HCEC 1CT (cell line): ENCODE measurements at places on chromosomes 4 and X.

- DNase-seq, result no peak
Measured at GRCh38 chr4:1793940-1794808, 1.1 kb downstream of the FGFR3 start.

- DNase-seq, result no peak
Measured at GRCh38 chr4:87953826-87954225, 21.7 kb upstream of the SPP1 start.

- DNase-seq, result no peak
Measured at GRCh38 chr4:140806163-140806562, 50.0 kb upstream of the TBC1D9 start.

DNA sequence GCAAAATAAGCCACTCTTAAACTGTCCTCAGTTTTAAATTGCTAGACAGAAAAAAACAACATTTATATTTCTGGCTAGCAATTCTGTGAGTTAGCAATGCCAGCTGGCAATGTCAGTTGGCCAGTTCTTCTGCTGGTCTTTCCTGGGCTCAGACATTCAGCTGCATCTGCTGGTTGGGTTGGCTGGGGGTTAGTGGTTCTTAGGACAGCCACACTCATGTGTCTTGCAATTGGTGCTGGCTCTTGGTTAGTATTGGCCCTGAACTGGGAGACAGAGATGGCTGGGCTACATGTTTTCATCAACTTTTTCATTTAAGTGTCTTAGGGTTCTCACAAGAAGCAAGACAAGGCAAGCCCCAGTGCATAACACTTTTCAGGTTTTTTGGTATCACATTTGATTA is 48.0 kb upstream of the PDLIM5 start:
- DNase-seq, result no peak

GRCh38 chrX:44484607-44485146 is 58.0 kb downstream of the FUNDC1 start:
- DNase-seq, result no peak

GRCh38 chr4:101252721-101253120 is 94.6 kb downstream of the PPP3CA start:
- no peak for DNase-seq

DNA sequence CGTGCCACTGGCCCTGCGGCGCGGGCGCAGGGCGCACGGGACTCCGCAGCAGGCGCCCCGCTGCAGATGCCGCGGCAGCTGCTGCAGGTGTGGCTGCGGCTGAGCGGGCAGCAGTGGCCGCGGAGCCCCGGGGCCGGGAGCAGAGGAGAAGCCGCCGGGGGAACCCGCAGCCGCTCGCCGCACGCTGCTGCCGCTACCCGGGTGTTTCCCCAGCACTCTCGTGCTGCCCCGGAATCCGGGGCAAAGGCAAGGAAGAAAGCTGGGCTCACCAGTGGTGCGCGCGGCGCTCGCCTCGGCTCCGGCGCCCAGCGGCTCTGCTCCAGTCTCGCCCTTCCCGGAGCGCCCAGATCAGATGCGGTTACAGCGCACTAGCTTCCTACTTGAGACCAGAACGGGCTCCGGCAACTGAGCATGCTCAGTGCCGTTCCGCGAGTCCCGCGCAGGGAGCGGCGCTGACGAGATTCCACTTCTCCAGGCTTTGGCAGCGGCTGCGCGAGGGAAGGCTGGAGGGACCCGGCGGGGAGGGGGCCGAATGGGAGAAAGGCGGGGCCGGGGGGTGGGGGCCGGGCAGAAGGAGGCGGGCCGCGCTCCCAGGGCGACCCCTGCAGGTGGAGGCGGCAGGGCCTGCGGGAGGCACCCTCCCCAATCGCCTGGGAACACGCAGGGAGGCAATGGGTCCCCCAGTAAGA is at the start of gene APBB2:
TSS of gene APBB2 (minus strand) at position 407 of the 689 bp plus-strand sequence. CDS start 181,288 bp downstream, outside the sequence.
- DNase-seq, result peak; percentile 89

DNA sequence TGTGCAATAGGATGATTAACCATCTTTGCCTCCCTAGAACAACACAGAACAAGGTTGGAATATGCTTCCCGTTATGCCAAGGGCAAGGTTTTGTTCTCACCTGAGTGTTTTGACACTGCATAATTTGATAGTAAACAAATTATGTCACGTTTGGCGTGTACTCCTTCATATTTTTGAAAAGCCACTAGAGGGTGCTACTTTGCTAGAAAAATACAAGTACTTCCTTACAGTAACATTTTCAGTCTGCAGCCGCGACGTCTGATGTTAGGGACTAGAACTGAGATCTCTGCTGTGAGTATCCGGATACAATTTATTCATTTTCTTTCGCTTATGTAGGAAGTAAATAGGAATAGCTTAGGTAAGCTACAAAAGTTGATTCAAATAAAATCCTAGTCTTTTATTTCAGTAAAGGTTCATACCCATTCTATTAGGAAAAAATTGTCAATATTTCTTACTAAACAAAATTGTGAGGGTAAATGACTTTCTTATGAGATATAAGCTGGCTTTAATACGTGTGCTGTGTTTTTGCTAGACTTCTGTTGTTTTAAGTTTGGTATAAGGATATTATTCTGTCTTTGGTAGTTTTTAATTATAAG is 181.1 kb upstream of the WDFY3 start:
- DNase-seq, result peak; percentile 57

DNA sequence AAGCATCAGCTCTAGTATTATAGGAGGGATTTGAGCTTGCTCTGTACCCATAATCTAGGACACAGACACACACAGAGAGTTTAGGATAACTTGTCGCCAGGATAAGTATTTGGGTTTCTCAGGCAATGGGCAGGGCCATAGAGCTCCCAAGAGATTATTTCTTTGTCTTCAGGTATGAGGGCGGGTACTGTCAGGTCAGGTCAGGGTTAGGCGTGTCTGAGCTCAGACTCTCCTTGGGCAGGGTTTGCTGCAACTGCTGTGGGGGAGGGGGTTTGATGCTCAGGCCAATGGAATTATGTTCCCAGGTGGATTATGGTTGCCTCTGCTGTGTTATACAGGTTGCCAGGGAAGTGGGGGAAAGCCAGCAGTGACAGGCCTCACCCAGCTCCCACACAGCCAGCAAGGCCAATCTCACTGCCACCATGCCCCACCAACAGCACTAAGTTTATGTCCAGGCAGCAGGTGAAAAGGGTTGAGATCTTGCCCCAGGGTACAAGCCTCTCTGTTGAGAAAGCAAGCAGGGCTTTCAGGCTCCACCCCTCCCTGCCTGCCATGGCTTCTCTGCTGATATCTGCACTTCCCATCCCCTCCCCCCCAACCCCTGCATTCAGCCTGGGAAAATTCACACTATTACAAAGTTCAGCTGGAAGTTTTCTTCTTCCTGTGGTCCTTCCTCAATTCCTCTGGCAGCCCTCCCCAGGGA is 101.3 kb downstream of the RRAGB start:
- no peak for DNase-seq

DNA sequence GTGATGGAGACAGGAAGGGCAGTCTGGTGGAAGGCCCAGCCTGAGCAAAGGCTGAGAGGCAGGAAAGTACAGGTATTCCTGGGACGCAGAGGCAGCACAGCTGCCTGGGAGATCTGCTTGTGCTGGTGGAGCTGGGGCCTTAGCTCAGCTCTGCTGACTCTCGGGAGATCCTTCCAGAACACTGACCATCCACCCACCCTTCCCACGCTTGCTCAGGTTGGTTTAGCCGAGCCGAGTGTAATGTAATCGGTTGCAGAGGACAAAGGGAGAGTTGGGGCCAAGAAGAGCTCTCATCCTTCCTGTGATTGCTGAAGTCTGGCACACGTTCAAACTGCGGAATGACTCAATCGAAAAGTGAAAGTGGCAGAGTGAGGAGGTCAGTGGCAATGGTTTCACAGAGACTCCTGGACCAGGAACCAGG is 43.1 kb upstream of the GPR78 start:
- DNase-seq, result peak; percentile 37

- no peak for DNase-seq
Measured at GRCh38 chr4:186617921-186618320, 62.6 kb upstream of the MTNR1A start.

DNA sequence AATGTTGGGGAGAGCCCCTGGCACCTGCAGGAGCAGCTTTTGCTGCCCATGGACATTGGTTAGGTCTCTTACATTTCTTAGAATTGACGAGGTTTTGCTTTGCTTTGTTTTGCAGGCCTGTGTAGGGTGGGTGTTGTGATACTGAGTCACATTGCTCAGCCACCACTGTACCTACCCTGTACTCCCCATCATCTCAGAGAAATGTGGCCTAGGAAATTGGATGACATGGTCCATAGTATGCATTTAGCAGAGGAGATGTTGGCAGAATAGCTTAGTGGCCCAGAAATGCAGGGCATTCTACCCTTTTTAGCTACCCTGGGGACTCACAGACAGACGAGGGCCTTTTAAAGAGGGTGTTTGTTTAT is 43.7 kb downstream of the IL21 start:
- DNase-seq, result no peak

DNA sequence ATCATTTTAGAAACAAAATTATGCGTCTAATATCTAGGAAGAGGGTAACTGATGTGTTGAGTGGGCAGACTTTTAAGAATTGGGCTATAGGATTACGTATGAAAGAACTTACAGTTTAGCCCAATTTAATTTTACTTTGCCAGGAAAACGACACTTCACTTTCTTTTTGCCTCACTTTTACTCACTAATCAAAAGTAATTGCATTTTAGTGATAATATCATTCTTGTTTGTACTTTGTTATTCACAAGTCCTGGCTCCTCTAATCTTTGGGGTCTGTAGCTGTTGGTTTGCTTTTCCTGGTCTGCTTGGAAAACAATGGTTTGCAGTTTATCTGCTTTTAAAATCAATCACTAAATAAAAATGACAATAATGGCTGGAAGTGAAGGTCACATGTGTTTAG is 2.9 kb upstream of the ARX start:
- DNase-seq, result no peak

- no peak for DNase-seq
Measured at GRCh38 chrX:54980334-54980733, 13.7 kb downstream of the PFKFB1 start.

GRCh38 chr4:102817021-102817605 is 10.2 kb downstream of the UBE2D3 start:
- no peak for DNase-seq

DNA sequence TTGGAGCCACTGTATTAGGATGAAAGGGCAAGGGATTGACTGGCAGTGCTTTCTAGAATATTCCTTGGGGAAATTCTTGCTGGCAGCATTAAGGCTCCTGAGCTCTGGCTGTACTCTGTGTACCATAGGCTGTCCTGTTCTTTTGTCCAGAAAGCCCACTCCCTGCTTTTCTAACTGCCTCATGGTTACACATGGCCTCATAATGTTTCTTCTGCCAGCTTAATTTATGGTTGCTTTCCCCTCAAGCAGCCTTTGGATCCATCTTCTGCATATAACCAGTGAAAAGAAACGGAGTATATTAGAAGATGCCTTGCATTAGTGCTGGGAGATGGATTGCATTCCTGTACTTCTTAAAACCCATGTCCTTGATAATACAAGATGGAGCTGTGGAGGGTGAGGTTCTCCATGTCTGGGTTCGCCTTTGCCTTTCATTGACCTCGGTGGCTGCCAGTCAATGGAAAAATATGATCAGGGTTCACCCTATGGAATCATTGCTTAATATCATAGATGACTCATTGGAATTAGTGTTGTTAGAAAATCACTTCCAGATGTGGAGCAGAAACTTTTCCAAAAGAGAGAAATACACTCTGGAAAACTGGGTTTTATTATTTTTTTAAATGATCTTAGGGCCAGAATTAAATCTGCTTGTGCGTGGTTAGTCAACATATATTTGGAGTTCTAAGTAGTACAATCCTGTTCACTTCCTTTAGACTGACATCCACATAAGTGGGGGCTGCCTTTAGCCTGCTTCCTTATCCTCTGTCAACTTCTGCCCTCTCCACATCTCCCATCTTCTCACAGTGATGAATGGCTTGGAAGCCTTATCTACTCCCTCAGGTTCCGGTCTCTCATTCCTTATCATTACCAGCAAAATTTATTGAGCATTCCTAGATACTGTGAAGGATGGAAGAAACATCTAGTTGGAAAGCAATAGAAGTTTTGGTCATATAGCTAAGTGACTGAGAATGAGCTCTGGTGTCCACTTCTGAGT is 24.9 kb downstream of the DOCK11 start:
- peak; percentile 89 for DNase-seq

DNA sequence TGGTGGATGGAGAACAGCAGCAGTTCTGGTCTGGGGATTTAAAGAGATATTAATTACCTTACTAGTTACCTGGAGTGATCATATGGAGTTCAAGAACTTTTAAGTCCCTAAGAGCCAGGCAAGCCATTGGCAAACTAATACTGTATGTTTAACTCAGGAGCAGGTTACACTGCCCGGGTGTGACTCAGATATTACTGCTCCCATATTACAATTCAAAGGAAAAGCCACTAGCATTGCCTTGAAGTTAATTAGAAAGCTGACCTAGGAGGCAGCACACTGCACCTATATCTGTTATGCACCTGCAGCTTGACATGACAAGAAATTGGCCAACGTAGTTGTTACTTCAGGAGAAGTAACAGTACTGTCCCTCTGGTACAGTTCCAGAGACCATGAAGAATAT is 47.2 kb downstream of the GRK4 start:
- DNase-seq, result no peak
